ENCODE measurements at places on chromosomes 12 and 14.

- no peak for DNase-seq
These were observed 3.2 kb downstream of the CCDC88C start for GRCh38 chr14:91414475-91414833.

DNA sequence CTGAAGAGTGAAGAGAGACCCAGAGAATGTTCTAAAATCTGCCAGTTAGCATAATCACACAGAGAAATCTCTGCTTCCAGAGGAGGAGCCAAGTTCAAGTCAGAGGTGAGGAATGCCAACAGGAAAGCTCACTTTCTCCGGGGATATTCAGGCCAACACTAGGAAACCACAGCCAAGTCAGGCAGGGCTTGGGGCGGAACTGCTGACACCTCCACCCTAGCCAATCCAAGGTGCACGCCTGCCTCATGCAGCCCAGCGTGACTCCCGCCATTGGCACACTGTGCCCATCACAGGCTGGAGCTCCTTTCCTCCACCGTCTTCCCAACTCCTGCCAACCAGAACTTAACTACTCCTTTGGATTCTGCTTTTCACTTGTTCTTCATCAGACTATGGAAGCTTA is 374.3 kb upstream of the CCDC196 start:
- no peak for DNase-seq

DNA sequence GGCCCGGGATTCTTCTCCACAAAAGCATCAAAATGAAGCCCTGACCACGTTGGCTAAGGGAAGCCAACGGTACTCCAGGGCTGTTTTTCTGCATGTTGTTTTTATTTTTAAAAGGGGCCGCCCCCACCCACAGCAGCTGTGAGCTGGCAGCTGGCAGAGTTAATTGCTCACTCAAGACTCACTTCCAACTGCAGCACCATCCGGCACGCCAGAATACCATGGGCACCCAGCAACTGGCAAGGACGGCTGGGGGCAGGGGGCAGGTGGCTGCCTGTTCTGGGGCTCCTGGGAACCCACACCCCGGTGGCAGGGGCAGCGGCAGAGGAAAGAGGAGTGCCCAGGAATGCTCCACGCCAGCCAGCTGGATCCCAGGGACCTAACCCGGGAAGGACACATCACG is 44.3 kb downstream of the NCOR2 start:
- no peak for DNase-seq

DNA sequence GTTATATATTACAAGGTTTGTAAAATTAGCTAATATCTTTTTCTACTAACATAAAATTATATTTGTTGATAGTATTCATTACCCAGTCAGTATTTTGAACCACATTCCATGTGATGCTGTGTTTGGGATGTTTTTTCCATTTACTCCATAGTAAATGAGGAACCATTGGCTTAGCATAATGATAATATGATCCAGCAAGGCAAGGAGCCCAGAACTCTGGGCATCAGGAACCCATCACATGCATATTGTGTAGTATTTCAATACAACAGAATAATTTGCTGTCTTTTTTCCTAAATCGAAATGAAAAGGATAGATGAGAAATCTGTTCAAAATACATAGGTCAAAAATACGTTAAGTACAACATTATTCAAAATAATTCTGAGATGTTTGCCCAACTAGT is 48.7 kb upstream of the GARIN2 start:
- no peak for DNase-seq

- no peak for DNase-seq
These were observed at the start of gene OR4E2 for GRCh38 chr14:21653331-21653885. Gene OR4E2 (plus strand): TSS chr14:21653835. CDS start chr14:21665083, 11,248 bp downstream.

GRCh38 chr14:29446971-29447370 is 480.7 kb downstream of the PRKD1 start:
- DNase-seq: no peak

DNA sequence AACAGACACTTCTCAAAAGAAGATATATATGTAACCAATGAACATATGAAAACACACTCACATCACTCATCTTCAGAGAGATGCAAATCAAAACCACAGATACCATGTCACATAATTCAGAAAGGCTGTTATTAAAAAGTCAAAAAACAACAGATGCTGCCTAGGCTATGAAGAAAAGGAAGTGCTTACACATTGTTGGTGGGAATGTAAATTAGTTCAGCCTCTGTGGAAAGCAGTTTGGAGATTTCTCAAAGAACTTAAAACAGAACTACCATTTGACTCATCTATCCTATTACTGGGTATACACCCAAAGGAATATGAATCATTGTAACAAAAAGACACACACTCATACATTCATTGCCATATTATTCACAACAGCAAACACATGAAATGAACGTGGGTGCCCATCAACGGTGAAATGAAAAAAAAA is 35.1 kb downstream of the EIF2S3B start:
- DNase-seq: no peak

- DNase-seq: no peak
These were observed 442.5 kb downstream of the CCER1 start for GRCh38 chr12:90512518-90512917.

DNA sequence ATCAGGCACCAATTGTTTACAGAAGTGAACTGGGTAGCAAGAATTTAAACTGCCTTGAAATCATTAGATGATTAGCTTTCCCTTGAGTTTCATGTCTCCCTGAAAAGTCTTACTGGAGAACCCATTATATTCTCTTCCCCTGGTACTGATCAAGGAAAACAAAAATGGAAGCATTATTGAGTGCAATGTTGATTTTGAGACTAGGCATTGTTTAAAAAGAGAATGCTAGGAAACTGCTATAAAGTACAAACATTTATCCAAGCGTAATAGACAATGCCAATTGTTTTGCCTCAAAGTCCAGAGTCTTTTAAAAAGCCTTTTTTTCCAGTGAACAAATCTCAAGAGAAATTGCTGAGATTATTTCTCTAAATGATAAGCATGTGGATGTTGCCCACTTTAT is 197.0 kb downstream of the CCER1 start:
- no peak for DNase-seq

GRCh38 chr14:101557811-101558738 is 3.2 kb upstream of the DIO3 start:
- DNase-seq: no peak

- DNase-seq: no peak
These were observed 91.3 kb downstream of the DAD1 start for GRCh38 chr14:22497671-22498093.

GRCh38 chr12:13181375-13182070 is 15.0 kb upstream of the EMP1 start:
- DNase-seq: no peak

GRCh38 chr12:50387972-50388478 is 8.4 kb downstream of the FAM186A start:
- no peak for DNase-seq

- DNase-seq: no peak
These were observed 99.6 kb downstream of the SLC38A6 start for GRCh38 chr14:61080591-61081010.

DNA sequence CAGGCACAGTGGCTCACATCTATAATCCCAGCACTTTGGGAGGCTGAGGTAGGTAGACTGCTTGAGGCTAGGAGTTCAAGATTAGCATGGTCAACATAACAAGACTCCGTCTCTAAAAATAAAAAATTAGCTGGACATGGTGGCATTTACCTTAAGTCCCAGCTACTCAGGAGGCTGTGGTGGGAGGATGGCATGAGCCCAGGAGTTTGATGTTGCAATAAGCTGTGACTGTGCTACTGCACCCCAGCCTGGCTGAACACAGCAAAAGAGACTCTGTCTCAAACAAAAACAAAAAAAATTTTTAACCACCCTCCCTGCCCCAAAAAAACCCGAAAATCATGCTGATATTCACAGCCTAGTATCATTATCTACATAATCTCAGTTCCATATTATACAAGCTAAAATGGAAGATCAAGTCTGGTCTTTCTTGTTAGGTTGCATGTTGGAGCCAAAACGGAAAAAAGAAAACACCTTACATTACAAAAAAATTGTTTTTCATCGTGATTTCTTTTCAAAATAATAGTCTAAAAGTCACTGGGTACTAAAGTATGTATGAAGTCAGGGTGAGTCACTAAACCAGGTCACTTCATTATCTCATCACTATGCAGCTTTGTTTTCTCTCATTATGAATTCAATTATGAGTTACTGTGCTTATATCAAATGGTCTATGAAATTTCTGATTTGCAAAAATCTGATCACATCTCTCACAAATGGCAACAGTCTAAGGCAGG is 13.8 kb downstream of the GXYLT1 start:
- no peak for DNase-seq
